ENCODE measurements at places on chromosomes 12 and 14.

GRCh38 chr14:50063876-50064420 lies 52.4 kb downstream of the VCPKMT start:
- no peak overlapping the region for H3K4me3 ChIP-seq
- H3K27me3 ChIP-seq = no peaks in the 10 kb centered on the region
- H3K36me3 ChIP-seq = no peaks in the 10 kb centered on the region
- peaks cover 60% of the 10 kb centered on the region for H3K4me1 ChIP-seq
- peak overlapping the region; percentile 79 for H3K27ac ChIP-seq

- DNase-seq = no peak
- no peaks in the 10 kb centered on the region for H3K27me3 ChIP-seq
- H3K4me1 ChIP-seq = no peaks in the 10 kb centered on the region
- H3K4me3 ChIP-seq = no peak overlapping the region
Measured at GRCh38 chr12:124531281-124531745, 36.1 kb downstream of the NCOR2 start.

DNA sequence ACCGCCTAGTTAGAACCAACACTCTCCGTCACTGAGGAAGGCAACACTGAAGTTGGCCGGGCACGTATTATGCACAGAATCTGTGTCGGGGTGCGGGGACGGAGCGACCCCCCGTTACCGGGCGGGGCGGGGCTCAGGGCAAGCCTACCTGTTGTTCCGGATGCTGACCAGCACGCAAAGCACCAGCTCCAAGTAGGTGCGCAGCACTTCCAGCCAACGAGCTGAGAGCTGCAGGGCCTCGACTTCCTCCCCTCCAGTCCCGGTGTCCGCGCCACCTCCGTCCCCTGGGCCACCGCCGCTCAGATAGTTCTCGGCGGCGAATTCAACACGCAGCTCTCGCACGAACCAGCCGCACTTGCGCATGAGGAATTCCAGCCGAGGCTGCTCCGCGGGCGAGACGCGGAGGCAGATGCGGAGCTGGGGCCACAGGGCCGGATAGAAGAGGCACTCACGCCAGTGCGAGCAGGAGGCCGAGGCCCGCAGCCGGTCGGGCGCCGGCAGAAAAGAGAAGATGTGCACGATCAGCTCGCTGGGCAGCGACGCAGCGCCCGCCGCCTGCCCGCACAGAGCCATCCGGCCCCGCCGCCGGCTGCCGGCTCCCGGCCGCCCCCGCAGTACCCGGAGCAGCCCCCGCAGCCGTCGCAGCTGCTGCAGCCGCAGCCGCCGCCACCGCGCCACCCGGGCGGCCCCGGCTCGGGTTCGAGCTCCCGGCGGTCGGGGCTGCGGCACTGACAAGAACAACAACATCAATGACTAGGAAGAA lies 636 bp downstream of the FBXO33 start:
- H3K36me3 ChIP-seq = no peaks in the 10 kb centered on the region
- DNase-seq = peak; percentile 48
- no peaks in the 10 kb centered on the region for H3K27me3 ChIP-seq

DNA sequence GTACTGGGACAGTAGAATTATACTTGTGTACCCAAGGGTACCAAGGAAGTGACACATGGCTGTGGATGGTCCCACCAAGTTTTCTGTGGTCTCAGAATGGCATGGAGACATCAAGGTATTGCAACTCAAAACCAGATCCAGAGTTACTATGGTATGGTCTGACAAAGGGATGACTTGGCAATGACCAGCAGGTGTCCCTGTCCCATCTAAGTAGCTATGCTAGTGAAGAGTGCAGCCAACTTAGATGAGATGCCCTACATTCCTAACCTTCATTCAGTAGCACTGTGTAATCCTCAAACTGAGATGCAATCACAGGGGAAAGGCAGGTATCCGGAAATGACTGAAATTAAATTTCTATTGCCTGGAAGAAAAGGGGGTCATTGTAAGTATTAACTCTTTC lies 188.7 kb upstream of the TMEM260 start:
- H3K4me1 ChIP-seq = no peaks in the 10 kb centered on the region
- no peaks in the 10 kb centered on the region for H3K36me3 ChIP-seq
- H3K27me3 ChIP-seq = no peaks in the 10 kb centered on the region
- H3K4me3 ChIP-seq = no peak overlapping the region

GRCh38 chr12:12779529-12779928 lies 5.9 kb upstream of the APOLD1 start:
- no peaks in the 10 kb centered on the region for H3K36me3 ChIP-seq
- no peak overlapping the region for H3K4me3 ChIP-seq
- H3K27ac ChIP-seq = no peak overlapping the region
- H3K27me3 ChIP-seq = no peaks in the 10 kb centered on the region
- no peak for DNase-seq

DNA sequence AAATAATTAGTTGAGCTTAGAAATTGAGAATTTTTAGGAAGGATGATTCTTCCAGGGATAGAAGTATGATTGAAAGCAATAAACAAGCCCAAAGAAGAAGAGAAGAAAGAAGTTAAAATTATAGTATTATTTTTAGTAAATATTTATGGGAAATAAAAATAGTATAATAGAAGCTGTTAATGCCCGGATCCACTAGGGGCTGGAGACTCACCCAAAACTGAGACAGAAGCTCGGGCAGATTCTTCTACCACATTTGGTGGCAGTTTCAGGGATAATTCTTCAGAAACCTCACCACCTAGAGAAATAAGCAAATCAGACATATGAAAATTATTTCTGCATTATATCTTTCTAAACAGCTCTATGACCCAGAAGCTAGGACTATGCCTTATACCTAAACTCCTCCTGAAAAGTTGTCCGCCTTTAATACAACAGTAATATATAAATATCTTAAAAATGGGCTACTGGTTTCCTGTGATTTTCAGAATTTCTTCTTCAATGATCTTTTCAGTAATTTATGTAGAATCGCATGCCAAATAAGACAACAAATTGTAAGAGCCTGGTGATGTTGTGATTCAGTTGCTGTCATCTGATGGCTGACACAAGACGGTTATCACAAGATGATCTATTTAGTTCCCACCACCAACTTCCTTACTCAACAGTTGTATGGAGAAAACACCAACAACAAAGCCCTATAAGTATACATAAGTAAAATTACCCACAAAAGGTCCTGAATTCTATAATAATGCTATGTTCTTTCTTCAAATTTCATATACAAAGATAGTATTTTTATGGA lies 35.6 kb downstream of the A2M start:
- H3K36me3 ChIP-seq = no peaks in the 10 kb centered on the region
- H3K27ac ChIP-seq = no peak overlapping the region
- no peaks in the 10 kb centered on the region for H3K27me3 ChIP-seq
- no peak overlapping the region for H3K4me3 ChIP-seq

GRCh38 chr14:97033556-97034081 lies 236.4 kb downstream of the VRK1 start:
- peak overlapping the region; percentile 50 for H3K4me3 ChIP-seq
- no peak for DNase-seq
- peaks cover 5% of the 10 kb centered on the region for H3K4me1 ChIP-seq
- H3K27me3 ChIP-seq = peaks cover 10% of the 10 kb centered on the region

DNA sequence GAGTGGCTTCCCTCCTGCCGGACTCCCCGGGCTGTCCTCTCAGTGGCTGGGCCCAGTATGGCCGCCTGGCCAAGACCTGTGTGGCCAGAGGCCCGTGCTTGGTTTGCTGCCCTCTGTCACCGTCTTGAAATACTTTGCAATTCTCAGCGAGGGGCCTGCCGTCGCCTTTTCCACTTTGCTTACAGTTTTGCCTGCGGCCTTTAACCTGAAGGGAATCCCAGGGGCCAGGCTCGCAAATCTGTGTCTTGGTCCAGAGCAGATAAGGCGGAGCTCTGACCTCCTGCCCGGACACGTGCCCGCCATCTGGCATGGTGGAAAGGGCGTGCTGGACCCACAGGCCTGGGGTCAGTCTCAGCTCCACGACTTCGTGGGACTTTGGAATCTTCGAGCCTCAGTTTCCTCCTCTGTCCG lies 10.9 kb upstream of the AMN start:
- no peaks in the 10 kb centered on the region for H3K27me3 ChIP-seq
- H3K4me3 ChIP-seq = no peak overlapping the region
- H3K4me1 ChIP-seq = no peaks in the 10 kb centered on the region
- no peak overlapping the region for H3K27ac ChIP-seq

DNA sequence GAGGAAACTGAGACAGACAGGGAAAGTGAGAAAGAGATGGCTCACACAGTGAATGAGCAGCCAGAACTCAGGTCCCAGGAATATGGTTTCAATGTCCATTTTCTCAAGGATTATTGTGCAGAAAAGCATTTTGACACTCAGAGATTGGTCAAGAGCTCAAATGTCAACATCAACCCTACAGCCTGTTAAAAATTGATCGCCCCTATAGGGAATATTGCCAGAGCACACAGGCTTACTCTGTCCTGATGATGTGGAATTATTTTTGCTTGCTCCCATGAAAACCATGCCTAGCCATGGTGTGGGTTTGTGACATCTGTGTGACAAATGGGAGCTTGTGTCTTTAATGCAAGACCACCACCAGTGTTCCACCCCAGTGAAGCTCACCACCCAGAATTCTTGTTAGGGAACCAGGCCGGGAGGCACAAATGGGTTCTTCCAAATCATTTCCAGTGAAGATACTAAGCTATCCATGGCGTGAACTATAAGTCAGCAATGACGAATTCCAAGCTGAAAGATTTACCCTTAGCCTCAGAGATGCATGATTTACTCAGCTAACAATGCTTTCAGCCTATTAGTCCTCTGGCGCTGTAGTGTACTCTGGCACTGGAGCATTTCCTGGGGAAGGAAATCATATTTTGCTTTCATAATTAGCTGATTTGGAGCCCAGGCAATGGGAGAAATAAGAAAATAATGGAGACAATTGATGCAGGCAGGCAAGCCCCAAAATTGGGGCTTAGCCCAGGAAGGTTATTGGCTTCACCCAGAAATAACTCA lies 1188.2 kb upstream of the TMEM132C start:
- H3K27ac ChIP-seq = no peak overlapping the region
- no peaks in the 10 kb centered on the region for H3K36me3 ChIP-seq
- no peak overlapping the region for H3K4me3 ChIP-seq
- no peaks in the 10 kb centered on the region for H3K27me3 ChIP-seq
- DNase-seq = no peak
- H3K4me1 ChIP-seq = no peaks in the 10 kb centered on the region

DNA sequence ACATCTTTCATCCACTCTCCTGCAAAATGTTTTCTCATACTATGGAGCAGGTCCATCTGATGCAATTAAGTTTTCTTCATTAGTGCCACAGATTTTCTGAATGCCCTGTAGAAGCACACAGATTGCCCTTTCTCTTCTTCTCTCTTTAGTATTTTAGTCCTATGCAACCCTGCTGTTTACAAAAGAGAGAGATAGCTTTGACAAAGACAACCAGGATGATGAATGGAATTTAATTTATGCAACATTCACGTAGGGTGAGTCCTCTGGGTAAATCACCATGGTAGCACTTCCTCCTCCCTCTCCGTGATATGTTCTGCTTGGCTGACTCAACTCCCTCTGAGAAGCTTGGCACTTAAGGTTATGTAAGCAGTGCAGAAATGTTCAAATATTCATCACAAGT lies 400.9 kb upstream of the PDE3A start:
- H3K4me3 ChIP-seq = no peak overlapping the region
- H3K27me3 ChIP-seq = no peaks in the 10 kb centered on the region
- DNase-seq = no peak
- H3K27ac ChIP-seq = no peak overlapping the region
- H3K36me3 ChIP-seq = no peaks in the 10 kb centered on the region

DNA sequence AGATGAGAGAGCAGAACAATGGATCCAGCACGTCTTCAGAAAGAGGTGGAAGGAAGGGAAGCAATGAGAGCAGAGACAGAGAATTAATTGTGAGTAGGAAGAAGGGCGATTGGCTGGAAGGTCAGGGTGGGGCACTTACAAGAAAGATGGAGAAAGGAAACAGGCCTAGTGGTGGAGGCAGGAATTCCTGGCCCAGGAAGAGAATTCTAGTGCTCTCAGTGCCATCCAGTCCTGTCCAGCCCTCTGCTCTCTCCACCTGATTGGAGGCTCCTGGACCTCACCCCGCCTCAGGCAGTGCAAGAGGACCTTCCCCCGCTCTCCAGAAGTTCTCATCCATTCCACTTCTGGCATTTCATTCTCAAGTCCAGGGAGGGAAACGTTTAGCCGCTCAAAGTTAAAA lies 43.0 kb downstream of the NGB start:
- H3K4me1 ChIP-seq = no peaks in the 10 kb centered on the region
- no peak overlapping the region for H3K4me3 ChIP-seq
- no peak for DNase-seq
- H3K36me3 ChIP-seq = no peaks in the 10 kb centered on the region

Measured in naive thymus-derived CD4-positive, alpha-beta T cell (primary cell).